ENCODE measurements at places on chromosomes 12 and 14.

GRCh38 chr14:80977221-80977620, 21.8 kb downstream of the TSHR start:
- no peak overlapping the region for H3K4me3 ChIP-seq
- H3K27ac ChIP-seq = no peak overlapping the region
- no peaks in the 10 kb centered on the region for H3K27me3 ChIP-seq
- no peaks in the 10 kb centered on the region for H3K4me1 ChIP-seq
- H3K36me3 ChIP-seq = no peaks in the 10 kb centered on the region

- no peak overlapping the region for H3K27ac ChIP-seq
- DNase-seq = no peak
- peaks cover 5% of the 10 kb centered on the region for H3K36me3 ChIP-seq
Observed at GRCh38 chr14:87629788-87630187, 363.2 kb downstream of the GALC start.

DNA sequence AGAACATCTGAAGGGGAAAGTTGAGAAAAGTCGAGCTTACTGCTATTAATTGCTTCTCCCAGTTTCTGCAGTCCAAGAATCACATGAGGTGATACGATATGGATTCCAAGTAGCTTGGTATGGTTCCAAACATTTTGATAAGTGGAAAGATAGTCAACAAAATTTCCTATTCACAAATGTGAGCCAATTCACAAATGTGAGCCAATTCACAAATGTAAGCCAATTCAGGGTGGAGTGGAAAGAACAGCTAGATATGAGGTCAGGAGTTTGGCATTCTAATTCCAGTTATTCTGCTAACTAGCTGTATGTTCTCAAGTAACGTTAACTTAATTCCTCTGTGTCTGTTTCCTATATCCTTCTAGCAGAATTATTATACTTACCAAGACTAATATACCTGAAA, 37.6 kb upstream of the DHRS4 start:
- H3K36me3 ChIP-seq = peaks cover 10% of the 10 kb centered on the region
- peaks cover 2% of the 10 kb centered on the region for H3K27me3 ChIP-seq
- DNase-seq = no peak
- H3K4me3 ChIP-seq = no peak overlapping the region
- H3K4me1 ChIP-seq = no peaks in the 10 kb centered on the region
- no peak overlapping the region for H3K27ac ChIP-seq

DNA sequence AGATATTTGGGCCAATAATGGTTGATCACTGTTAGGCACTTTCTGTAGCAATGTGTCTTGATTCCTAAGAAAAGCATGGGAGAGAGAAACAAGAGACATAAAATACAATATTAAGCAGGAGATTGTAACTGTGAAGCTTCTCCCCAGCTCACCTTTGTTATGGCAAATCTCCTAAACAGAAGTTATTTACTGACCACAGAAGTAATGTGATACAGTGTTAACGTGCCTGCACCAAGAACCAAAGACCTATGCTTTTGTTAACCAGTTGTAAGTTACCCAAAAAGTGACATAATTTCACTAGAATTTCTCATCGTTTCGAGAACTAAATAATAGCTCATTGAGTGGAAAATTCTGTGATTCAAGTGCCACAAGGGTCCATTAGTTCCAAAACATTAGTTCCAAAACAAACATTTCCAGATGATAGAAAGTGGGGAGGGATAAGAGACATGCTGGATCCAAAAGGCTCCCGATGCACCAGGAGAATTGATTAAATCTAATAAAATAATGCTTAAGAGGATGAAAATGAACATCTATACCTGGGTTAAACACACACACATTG, 14.3 kb downstream of the RERG start:
- H3K4me3 ChIP-seq = no peak overlapping the region
- peaks cover 3% of the 10 kb centered on the region for H3K27me3 ChIP-seq
- H3K27ac ChIP-seq = no peak overlapping the region
- peaks cover 5% of the 10 kb centered on the region for H3K36me3 ChIP-seq
- H3K4me1 ChIP-seq = no peaks in the 10 kb centered on the region

- H3K27me3 ChIP-seq = peaks cover 2% of the 10 kb centered on the region
- no peak overlapping the region for H3K27ac ChIP-seq
- H3K4me1 ChIP-seq = no peaks in the 10 kb centered on the region
- H3K4me3 ChIP-seq = no peak overlapping the region
Observed at GRCh38 chr12:94208622-94208966, 60.2 kb downstream of the PLXNC1 start.

Measured in glutamatergic neuron (in vitro differentiated cells).